CD8-positive, alpha-beta memory T cell (primary cell): ENCODE measurements at places on chromosomes 4 and X.

DNA sequence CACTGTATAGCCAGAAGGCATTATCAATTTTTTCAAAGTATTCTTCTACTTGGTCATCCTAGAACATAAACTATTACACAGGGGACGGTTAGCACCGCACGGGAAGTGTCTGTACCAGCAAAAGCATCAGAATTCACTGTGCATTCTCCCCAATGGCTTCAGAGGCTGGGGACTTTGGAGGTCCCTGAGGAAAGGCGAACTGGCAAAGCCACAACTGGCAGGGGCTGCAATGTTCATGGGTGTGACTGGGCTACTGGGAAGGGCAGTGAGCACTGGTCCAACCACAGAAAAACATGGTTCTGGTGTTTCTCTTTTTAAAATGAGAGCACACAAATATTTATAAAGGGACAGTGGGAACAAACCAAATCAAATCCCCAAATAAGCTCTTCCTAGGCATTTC, 83.5 kb downstream of the C4orf51 start:
- DNase-seq: no peak

DNA sequence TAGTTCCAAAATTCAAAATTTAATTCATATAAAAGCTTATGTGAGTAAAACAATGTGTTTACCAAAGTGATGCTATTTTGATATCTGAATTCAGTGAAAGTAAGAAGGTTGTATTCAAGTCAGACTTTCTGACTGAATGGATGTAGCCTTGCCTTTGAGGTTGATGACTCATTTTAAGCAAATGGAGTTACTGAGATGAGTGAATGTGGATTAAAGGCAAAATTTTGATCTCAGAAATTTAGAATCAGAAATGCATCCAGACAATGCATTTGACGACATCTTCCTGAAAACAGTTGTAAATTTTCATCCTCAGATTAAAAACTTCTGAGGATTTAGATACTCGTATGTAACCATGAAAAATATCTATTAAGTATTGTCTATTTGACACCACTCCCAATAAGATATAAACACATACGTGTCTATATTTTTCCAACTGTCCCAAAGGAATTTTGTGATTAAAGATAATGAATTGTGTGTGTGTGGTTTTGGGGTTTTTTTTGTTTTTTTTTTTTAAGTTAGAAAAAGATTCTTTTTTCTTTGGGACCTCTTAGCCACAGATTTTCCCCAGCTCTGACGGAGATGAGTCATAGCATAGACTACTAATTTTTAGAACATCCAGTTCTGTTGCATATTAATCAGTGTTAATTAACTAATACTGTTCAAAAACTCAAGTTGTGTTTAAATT, 34.4 kb downstream of the NFKB1 start:
- DNase-seq: no peak

GRCh38 chr4:31917334-31917733, 1197.2 kb downstream of the PCDH7 start:
- DNase-seq: no peak

DNA sequence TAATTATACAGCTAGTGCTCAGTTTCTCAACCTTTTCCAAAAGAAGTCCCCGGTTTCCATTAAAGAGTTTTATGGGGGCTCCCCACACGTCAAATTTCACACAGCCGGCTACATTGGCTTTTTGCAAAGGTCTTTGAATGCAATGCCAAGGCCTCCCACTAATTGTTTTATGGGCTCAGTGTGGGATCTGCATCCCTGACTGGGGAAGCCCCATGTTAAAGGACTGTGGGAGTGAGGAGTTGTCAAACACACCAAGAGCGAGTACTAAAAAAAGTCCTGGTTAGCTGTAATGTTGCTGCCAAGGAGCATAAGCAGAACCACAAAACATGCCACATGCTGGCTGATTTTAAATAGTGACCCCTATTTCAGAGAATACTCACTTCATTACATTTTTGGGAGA, 162.6 kb downstream of the BMPR1B start:
- no peak for DNase-seq

- DNase-seq: no peak
Observed at GRCh38 chr4:77026322-77026704, 49.5 kb downstream of the CCNI start.
